CD8-positive, alpha-beta memory T cell (primary cell): ENCODE measurements at places on chromosomes 3 and 15. TPM values are rescaled to one million over a fixed set of nuclear protein-coding genes. Genes with fewer than 3 reads are reported as not detected.
A peak's percentile ranks its signal among the peaks of the same experiment; 100 is the strongest.

- H3K4me1 ChIP-seq = peaks cover 10% of the 10 kb centered on the region
- no peak overlapping the region for H3K4me3 ChIP-seq
- H3K36me3 ChIP-seq = no peaks in the 10 kb centered on the region
- H3K27ac ChIP-seq = no peak overlapping the region
- DNase-seq = no peak
- no peaks in the 10 kb centered on the region for H3K27me3 ChIP-seq
Measured at GRCh38 chr3:107938143-107938542, 152.7 kb downstream of the CD47 start.

- H3K4me1 ChIP-seq = no peaks in the 10 kb centered on the region
- H3K36me3 ChIP-seq = no peaks in the 10 kb centered on the region
- H3K27ac ChIP-seq = no peak overlapping the region
- DNase-seq = no peak
- H3K4me3 ChIP-seq = no peak overlapping the region
Measured at GRCh38 chr3:55721716-55722484, 234.8 kb upstream of the WNT5A start.

- no peak overlapping the region for H3K27ac ChIP-seq
- H3K4me1 ChIP-seq = no peaks in the 10 kb centered on the region
- no peaks in the 10 kb centered on the region for H3K27me3 ChIP-seq
Measured at GRCh38 chr3:163632722-163633121, 1445.6 kb downstream of the SI start.

- peaks cover 40% of the 10 kb centered on the region for H3K4me1 ChIP-seq
- peak within 1 kb of the TSS; percentile 98 for H3K4me3 ChIP-seq
- peak; percentile 93 for DNase-seq
- H3K27me3 ChIP-seq = no peaks in the 10 kb centered on the region
- H3K27ac ChIP-seq = peak within 1 kb of the TSS; percentile 96
- no peaks in the 10 kb centered on the region for H3K36me3 ChIP-seq
Measured at GRCh38 chr15:74873036-74873755, at the start of gene SCAMP2. Gene SCAMP2, minus strand, starts transcription at chr15:74873365. Its CDS starts 110 bp downstream, at chr15:74873255.

- no peaks in the 10 kb centered on the region for H3K36me3 ChIP-seq
- no peak overlapping the region for H3K27ac ChIP-seq
- DNase-seq = no peak
- no peaks in the 10 kb centered on the region for H3K4me1 ChIP-seq
- H3K4me3 ChIP-seq = no peak overlapping the region
- H3K27me3 ChIP-seq = no peaks in the 10 kb centered on the region
Measured at GRCh38 chr15:77516786-77517185, 96.1 kb downstream of the HMG20A start.

LRRN1 gene
- 0.39 TPM for total RNA-seq
